ENCODE measurements at places on chromosomes 5 and 9.
A peak's percentile ranks its signal among the peaks of the same experiment; 100 is the strongest.

DNA sequence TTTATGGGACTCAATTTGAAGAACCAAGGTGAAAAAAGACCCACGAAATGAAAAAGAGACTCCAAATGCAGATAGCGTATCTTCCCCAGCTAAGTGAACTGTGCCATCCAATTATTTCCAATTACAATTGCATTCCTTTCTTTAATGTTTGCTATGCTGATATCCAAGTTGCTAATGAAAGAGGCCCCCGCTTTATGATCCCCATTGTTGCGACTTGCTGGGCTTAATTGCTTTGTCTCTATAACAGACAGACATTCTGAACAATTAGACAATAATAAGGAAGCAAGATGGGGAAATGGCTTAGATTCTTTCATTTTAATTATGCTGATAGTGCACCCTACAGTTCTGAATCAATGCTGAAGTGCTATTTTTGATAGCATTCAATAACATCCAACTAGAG lies 354.3 kb downstream of the KIF4B start:
- no peak for DNase-seq

GRCh38 chr5:144566747-144567420 lies 396.2 kb downstream of the KCTD16 start:
- no peak for DNase-seq

- DNase-seq: no peak
Measured at GRCh38 chr5:166594567-166594966, 1696.9 kb upstream of the WWC1 start.

DNA sequence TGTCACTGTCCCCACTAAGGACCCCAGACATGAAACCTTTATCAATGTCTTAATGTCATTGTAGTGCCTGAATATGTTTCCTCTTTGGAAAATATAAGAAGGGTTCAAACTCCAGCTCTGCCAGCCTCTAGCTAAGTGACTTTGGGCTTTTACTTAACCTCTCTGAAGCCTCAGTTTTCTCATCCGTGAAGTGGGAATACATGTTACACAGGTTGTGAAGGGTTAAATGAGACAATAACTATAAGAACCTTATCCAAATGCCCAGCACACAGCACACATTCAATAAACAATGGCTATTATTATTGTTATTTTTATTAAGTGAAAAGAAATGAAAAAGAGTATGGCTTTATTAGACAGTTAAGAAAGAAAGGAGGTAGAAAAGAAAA lies 15.7 kb upstream of the IGFBPL1 start:
- no peak for DNase-seq

GRCh38 chr9:37550781-37551180 lies 25.4 kb downstream of the FBXO10 start:
- DNase-seq: no peak

GRCh38 chr5:15600035-15600434 lies 100.1 kb downstream of the FBXL7 start:
- DNase-seq: no peak

- no peak for DNase-seq
Measured at GRCh38 chr5:28710360-28710759, 1672.0 kb upstream of the CDH9 start.

- no peak for DNase-seq
Measured at GRCh38 chr5:108983461-108984092, 235.9 kb downstream of the FER start.

DNA sequence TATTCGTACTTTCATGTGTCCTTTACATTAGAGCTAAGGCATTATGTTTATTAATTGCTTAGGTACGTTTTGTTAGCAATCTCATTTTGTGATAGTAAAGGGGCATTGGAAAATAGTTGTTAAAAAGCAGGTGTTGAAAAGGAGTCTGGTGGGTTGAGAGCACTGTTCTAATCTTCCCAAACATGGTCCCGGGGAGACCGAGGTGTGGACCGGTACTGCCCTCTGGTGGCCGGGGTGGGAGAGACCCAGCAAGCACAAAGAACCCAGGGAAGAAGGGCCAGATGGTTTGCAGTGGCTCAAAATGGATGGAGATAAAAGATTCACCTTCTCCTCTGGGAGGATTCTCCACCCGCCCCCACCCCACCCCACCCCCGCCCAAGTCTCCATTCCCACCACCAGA lies 26.1 kb downstream of the IDNK start:
- DNase-seq: peak; percentile 26

- no peak for DNase-seq
Measured at GRCh38 chr9:74674077-74674476, 176.9 kb downstream of the RORB start.

DNA sequence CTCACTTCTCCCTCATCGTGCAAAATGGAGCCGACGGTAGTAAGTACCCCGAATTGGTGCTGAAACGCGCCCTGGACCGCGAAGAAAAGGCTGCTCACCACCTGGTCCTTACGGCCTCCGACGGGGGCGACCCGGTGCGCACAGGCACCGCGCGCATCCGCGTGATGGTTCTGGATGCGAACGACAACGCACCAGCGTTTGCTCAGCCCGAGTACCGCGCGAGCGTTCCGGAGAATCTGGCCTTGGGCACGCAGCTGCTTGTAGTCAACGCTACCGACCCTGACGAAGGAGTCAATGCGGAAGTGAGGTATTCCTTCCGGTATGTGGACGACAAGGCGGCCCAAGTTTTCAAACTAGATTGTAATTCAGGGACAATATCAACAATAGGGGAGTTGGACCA lies 979 bp downstream of the PCDHGA12 start:
- DNase-seq: no peak

GRCh38 chr5:125372694-125373631 lies 626.5 kb upstream of the ZNF608 start:
- DNase-seq: peak; percentile 25

GRCh38 chr9:18861609-18862544 lies 171.1 kb downstream of the SAXO1 start:
- no peak for DNase-seq

GRCh38 chr9:105198865-105199264 lies 45.6 kb upstream of the SLC44A1 start:
- no peak for DNase-seq

DNA sequence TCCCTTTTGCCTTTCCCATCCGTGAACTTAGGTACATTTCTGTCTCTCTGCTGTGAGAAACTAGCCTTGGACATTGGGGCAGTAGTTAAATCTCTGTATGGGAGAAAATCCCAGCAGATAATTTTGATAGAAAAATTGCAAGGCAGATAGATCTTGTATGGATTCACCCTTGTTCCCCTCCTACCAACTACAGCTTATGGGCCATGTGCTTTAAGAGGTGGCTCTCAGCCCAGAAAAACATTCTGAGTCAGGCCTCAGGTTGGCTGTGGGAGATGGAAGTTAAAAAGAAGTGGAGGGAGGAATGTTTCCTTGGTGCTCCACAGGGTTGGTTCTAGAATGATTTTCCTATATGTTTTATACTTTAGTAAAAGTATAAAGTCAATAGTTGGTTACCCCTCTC lies 1.4 kb upstream of the KDM3B start:
- no peak for DNase-seq

DNA sequence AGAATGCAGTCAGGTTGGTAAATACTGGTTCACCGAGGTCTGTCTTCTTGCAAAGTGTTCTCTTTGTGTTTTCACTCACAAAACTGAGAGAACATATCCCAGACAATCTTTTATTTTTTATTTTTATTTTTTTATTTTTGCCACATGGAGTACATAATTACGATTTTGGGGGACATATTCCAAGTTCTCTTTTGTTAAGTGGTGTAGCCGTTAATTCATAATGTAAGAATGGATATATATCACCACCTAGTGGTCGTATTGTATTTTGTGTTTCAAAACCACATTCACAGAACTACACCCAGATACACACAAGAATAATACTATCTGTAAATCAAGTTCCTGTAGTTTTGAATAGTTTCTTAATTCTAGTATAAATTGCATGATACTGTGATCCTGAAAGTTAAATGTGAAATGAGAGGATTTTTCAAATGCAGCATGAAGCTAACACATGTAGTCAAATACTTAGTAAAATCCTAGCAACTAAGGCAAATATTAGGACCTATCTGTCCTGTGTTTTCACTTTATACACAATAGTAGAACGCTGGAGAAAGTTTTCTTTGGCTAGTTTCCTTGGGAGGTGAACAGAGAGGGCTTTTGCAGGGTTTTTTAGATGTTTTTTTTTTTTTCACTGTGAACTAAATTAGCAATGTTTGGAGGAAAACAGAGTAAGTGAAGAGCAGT lies 92.7 kb downstream of the VCAN start:
- DNase-seq: peak; percentile 2

- no peak for DNase-seq
Measured at GRCh38 chr5:149759563-149759962, 29.5 kb downstream of the PPARGC1B start.

GRCh38 chr5:106797996-106798395 lies 872.7 kb downstream of the EFNA5 start:
- no peak for DNase-seq

DNA sequence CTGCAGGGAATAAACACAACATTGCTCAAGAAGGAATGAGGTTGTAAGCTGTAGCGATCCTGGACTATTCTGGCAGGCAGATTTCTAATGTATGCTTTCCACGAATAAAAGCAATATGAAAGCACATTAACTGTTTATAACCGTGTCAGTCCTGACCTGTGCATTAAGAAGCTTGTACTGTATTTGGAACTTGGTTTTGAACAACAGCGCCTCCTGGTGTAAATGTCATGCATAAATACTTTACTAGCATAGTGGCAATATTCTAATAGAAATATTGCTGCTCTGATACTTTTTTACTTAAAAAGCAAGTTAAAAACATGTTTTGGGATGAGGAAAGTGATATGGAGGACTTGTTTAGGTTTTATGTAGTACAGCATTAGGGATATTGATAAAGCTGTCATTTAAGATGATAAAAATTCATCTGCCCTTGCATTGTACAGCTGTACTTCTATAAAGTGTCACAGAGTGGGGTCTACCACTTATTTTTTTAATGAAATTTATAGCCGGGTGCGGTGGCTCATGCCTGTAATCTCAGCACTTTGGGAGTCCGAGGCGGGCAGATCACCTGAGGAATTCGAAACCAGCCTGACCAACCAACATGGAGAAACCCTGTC lies 70.7 kb upstream of the GNE start:
- peak; percentile 59 for DNase-seq

DNA sequence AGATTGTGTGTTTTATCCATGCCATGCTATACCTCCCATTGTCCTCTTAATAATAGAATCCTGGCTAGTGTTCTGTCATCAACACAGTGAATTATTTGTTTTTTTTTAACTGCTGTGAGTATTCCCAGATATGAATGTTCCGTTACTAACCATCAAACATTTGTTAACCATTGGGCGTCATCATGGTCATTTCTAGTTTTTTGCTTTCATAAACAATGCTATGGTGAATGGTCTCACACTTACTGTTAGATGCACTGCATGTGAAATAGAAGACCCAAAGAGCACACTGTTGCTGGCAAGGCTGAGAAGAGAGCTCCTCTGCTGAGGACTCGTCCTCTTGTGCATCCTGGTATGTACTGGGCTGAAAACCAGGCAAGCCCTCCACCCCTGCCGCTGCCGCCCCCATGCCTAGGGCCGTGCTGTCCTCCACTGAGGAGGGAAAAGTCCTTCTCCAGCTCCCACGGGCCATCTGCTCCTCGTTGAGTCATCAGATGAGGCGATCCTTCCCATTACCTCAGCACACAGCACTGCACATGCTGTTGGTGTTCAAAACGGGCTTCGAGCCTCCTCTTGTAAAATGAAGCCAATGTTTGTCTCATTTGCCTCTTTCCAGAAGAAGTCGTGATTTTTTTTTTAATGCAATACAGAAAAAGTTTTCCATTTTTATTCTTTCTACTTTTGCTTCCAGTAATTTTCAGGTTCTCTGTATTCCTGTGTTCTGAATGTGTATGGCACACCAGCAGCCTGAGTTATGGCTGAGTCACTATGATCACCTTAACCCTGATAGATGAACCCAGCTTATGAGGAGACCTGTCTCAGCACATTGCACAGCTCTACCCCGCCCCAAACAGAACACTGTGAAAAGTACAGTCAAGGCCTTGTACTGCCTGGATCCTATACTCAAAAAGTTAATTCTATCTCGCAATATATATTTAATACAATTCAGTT lies 219.0 kb downstream of the AOPEP start:
- no peak for DNase-seq

- DNase-seq: no peak
Measured at GRCh38 chr9:2465921-2466460, 155.6 kb upstream of the VLDLR start.

GRCh38 chr9:129174102-129174723 lies 3.8 kb downstream of the IER5L start:
- peak; percentile 66 for DNase-seq

- DNase-seq: no peak
Measured at GRCh38 chr9:35908504-35909125, 675 bp upstream of the SPAAR start.

DNA sequence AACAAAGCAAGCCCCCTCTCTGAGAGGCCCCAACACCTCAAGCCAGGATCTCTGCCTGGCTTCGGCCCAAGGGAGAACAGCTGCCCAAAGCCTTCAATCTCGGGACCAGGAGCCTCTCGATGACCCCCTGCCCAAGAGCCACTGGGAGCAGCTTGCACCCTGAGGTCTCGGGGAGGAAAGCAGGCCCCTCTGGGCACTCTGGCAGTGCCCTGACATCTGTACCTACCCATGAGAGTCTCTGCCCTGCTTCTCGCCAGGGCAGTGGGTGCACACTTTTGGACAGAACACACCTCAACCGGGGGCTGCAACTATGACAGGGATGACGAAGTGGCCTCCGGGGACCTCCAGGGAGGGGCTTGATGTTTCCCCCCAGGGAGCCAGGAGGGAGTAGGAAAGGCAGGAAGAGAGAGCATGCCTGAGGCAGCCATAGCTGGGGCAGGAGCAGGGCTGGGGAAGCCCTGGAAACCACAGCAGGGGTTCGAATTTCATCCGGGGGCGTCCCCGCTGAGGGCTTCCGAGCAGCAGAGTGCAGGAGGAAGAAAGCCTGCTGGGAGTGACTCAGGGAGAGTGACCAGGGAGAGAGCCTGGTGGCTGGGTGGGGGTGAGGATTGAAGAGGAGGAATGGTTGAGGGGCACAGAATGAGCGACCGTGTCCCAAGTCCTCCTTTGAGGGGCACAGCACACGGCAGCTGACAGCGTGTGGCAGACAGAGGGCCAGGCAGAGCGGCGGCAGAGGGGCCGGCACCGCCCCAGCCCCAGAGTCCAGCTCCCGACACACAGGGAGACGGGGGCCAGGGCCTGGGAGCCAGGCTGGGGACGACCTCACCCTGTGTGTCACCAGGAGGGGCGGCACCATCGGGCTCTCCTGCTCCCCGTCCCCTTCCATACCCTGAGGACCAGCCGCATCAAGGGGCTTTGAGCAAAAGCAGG lies 1.8 kb downstream of the LPCAT1 start:
- DNase-seq: no peak
